M059J (cell line): ENCODE measurements at places on chromosomes 6 and 20.

GRCh38 chr20:63179687-63180568, 36.0 kb downstream of the YTHDF1 start:
- DNase-seq: no peak

DNA sequence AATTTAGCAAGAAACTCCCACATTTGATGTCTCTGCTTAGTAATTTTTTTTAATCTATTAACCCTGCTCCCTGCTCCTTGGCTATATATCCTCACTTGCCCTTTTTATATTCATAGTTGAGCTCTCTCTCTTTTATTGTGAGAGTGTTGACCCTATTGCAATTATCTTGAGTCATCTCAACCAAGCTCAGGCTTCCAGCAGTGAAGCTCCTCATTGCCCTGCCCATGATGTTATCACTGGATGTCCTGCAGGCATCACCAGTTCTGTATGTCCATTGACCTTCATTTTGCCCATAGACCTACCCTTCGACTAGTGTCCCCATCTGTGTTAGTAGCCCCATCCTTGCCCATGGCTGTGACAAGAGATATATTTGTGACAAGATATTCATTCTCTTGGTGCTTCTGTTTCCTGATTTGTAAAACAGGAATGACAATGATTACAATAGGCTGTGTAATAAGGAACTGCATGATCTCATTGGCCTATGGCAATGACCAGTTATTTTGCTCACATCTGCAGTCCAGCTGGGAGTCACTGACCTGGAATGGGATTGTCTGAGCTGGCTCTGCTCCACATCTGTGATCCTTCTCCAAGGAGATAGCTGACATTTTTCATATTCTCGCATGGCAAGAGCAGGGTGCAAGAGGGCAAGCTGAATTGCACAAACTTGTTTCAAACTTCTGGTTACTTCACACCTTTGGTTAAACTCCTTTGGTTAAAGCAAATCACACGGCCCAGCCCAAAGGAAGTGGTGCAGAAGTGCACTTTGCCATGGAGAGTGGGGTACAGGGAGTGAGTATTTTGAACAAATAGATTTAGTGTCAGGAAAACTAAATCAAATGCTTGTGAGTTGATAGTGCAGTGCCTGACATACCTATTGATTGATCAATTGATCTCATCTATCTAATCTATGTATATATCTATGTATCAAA, 47.7 kb upstream of the CST5 start:
- no peak for DNase-seq

DNA sequence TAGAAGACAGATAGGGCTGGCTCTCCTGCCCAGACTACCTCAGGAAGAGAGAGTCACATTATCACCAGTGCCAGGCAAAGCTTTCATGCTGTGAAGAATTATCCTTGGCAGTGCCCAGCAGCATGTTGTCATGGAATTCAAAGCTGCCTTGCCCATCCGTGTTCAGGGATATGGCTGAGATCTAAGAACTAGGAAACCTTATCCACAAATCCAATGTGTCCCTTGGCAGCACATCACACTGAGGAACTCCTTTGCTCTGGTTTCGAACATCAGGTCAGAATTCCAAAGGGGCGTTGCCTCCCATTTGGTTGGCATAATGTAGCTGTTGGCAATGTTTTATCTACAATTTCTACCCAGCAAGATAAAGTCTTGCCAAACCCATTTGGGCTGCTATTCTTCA, 52.7 kb downstream of the ADGRF1 start:
- peak; percentile 54 for DNase-seq

GRCh38 chr6:31587791-31588777, 2.0 kb downstream of the LST1 start:
- no peak for DNase-seq

GRCh38 chr6:150046943-150047342, 21.6 kb upstream of the RAET1L start:
- DNase-seq: no peak

- DNase-seq: no peak
These were observed 136.1 kb upstream of the SUPT3H start for GRCh38 chr6:45513843-45514242.

DNA sequence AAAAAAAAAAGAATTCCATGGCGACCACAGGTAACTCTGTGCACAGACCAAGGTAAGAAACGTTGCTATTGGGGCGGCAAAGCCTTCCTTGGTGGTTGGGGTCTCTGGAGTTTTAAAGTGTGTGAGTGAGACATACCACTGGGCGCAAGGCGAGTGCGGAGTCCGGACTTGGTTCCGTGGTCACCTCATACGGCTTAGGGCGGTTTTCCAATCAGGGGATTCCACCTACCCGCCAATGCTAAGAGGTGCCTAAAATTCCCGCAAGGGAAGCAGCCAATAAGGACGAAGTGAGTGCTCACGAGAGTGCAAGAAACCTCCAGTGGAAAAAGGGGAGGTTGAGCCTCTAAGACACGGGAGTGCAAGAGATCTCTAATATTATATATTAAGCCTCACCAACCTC, 68.6 kb upstream of the PRSS16 start:
- no peak for DNase-seq

- no peak for DNase-seq
These were observed 180.5 kb downstream of the TRIM27 start for GRCh38 chr6:28743271-28743789.

GRCh38 chr20:573414-574296, 30.1 kb upstream of the CSNK2A1 start:
- peak; percentile 51 for DNase-seq
